AML-193 (cell line): ENCODE measurements at places on chromosomes 7 and 10.

GRCh38 chr10:61452655-61453641, at the start of gene TMEM26:
Gene TMEM26, minus strand, starts transcription at chr10:61453381. Its CDS starts 300 bp downstream, at chr10:61453081.
- DNase-seq: no peak

- DNase-seq: no peak
Observed at GRCh38 chr7:64685091-64685490, 19.2 kb downstream of the ZNF107 start.

- DNase-seq: peak; percentile 94
Observed at GRCh38 chr10:124721330-124722045, 22.7 kb downstream of the FAM53B start.

DNA sequence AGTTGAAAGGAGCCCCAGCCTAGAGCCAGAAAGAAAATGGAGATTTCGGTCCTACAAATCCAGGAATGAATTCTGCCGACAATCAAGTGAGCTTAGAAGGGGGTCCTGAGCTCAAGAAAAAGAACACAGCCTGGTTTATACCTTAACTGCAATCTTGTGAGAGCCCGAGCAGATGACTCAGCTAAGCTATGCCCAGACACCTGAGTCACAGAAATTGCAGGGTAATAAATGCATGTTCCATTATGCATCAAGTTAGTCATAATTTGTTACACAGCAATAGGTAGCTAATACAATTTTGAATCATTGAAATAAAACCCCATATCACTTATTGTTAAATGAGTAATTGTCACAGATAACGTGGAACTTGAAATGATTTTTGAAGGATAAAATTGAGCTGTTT, 111.8 kb upstream of the FOXP2 start:
- no peak for DNase-seq

DNA sequence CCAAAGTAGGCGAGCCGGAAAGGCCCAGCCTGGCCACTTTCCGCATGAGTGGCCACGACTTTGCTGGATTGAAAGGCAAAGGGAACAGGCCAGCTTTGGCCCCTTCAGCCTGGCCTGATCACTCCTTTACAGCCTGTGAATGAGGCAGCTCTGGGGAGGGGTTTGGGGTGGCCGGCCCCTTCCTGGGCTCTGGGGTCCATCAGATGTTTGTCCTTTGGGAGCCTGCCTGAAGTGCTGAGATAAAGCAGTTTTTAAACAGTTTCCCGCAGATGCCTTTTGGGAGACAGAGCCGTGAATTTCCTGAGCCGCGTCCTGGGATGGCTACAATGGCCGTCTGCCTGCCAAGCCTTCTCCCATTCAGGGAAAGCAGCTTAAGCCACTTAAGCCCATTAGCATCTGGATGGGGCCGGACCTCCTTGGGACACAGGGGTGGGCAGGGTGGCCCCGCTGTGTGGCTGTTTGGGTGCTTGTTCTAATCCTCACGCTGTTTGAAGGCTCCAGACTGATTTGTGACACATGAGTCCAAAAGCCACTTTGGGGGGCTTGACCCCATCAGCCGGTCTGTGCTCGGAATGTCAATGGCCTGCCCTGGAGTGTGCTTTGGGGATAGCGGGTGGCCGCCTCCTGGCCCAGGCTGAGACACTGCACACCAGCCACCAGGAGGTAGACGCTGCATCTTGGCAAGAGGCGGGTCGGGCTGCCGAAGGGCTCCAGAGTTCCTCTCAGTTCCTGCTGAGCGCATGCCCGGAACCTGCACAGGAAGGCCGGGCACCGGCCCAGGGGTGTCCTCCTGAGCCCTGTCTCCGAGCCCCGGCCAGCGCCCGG, 38.9 kb downstream of the NKX6-2 start:
- no peak for DNase-seq

GRCh38 chr7:33733870-33734650, 171.3 kb upstream of the BMPER start:
- DNase-seq: no peak

DNA sequence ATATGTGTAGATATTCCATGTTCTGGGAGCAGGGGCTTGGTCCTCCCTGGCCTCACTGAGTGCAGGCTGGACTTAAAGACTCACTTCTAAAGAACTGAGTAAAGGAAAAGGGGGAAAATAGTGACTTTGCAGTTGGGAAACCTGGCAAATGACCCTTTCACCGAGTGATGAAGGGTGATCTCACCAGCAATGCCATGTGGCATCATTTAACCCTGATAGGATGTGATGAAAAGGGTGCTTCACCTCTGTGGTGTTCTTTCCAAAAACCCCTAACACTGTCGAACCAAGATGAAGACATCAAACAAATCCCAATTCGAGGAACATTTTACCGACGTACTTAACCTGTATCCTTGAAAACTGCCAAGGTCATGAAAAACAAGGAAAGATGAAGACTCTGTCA, 71.9 kb downstream of the AOAH start:
- no peak for DNase-seq

DNA sequence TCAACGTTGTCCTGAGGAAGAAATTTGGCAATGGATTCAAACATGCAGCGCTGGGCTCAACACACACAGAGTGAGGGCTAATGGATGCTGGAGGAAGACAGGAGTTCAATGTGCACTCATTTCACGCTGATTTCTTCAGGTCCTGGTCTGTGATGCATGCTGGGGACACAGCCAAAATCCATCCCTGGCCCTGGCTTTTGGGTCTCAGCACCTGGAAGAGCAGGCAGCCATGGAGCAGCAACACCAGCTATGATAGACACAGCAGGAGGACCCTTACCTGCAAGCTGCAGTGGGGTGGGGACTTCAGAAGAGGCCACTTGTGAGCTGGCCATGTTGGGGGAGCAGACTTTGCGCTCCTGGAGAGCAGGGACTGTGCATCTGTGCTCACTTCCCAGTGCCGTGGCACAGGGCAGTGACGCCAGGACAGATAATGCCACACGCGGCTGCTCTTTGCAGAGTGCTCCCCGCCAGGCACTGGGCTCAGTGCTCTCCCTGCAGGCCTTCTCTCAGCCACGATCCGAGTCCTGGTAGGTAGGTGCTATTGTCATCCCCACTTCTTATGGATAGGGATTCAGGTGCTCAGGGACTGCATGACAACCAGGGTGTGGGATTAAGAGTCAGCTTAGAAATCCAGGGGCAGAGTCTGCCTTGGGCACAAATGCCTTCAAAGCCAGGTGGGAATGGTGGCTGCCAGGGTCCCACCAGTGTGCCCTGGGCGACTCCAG, 138.8 kb upstream of the UNC5B start:
- no peak for DNase-seq

- DNase-seq: no peak
Observed at GRCh38 chr10:21355591-21356011, 169.9 kb downstream of the SKIDA1 start.
